ENCODE measurements at places on chromosomes 7 and 10. TPM values are rescaled to one million over a fixed set of nuclear protein-coding genes. Genes with fewer than 3 reads are reported as not detected.

Gene SUN1
- 78.1 TPM for total RNA-seq

Gene PLPP4
- not detected for total RNA-seq

Gene CAV1
- 168 TPM for total RNA-seq

DNA sequence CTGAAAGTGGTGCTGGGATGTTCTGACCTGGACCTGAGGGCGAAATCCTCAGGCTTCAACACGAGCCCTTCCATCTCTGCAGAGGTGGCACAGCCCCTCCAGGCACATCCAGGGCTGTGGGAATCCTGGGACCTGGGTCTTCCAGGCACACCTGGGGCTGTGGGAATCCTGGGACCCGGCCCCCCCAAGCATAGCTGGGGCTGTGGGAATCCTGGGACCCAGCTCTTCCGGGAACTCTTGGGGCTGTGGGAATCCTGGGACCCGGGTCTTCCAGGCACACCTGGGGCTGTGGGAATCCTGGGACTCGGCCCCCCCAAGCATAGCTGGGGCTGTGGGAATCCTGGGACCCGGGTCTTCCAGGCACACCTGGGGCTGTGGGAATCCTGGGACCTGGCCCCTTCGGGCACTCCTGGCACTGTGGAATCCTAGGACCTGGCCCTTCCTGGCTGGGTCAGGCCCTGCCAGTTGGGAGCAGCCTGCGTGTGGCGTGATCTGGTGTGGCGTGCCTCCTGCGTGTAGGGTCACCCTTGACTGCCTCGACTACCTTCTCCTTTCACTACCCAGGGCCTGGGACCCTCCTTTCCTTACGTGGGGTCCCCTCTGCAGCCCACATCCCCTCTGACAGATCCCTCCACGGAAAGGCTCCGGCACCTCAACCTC is 124.0 kb downstream of the WDR37 start:
- DNase-seq: no peak

- no peak for DNase-seq
Observed at GRCh38 chr10:72061491-72061890, 26.9 kb downstream of the SPOCK2 start.

DNA sequence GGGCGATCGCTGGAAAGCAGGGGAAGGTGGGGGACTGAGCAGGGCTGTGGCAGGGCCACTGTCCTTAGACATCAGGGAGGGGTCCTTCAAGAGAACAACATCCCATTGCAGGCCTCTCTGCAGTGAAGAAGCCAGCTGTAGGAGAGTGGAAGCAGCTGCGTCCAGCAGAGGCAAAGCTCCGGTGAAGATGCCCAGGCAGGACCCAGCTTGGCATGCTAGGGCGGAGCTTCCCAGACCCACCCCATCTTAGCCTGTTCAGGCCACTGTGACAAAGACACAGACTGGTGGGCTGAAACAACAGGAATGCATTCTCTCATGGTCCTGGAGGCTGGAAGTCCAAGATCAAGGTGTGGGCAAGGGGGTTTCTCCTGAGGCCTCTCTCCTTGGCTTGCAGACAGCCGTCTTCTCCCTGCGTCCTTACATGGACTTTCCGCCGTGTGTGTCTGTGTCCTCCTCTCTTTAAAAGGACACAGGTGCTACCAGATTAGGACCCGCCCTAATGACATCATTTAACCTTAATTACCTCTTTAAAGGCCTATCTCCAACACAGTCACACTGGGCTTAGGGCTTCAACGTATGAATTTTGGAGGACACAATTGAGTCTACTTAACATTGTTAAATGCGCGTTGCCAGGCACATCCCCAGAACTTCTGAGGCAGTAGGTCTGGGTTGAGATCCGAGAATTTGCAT is 178.1 kb upstream of the GRB10 start:
- no peak for DNase-seq

- DNase-seq: no peak
Observed at GRCh38 chr7:112452102-112452888, 2.0 kb downstream of the IFRD1 start.

DNA sequence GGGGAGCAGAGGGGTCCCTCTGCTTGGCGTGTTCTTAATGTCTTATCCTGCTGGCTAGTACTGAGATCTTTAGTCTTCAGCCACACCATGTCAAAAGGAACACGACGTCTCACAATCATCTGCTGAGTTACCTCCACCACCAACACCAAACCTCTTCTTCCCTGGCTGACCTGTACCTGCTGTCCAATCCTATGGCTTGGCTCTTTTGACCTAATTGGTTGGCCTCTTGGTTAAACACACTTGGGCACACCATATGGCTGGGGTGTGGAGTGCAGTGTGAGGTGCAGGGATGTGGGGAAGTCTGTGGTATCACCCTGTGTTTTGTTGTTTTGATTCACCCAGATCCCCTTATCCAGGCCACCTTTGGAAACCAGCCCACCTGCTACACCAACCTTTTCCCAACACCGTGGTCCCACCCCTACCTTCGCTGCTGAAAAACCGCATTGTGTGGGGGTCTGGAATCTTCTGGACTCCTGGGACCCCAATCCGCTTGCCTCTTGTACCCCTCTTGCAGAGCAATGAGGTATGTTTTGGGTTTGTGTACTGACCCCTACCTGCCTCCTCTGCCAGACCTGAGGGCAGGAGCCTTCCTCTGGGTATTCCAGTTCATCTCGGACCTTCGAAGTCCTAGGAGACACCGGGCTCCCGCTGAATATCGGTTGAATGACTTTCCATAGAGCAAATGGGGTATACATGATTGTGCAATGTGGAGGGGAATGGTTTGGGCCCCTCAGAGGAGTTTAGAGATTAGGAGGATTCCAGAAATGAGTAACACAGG is 2.8 kb upstream of the LBX1 start:
- no peak for DNase-seq

GRCh38 chr10:63064706-63065105 is 68.4 kb upstream of the NRBF2 start:
- DNase-seq: no peak

DNA sequence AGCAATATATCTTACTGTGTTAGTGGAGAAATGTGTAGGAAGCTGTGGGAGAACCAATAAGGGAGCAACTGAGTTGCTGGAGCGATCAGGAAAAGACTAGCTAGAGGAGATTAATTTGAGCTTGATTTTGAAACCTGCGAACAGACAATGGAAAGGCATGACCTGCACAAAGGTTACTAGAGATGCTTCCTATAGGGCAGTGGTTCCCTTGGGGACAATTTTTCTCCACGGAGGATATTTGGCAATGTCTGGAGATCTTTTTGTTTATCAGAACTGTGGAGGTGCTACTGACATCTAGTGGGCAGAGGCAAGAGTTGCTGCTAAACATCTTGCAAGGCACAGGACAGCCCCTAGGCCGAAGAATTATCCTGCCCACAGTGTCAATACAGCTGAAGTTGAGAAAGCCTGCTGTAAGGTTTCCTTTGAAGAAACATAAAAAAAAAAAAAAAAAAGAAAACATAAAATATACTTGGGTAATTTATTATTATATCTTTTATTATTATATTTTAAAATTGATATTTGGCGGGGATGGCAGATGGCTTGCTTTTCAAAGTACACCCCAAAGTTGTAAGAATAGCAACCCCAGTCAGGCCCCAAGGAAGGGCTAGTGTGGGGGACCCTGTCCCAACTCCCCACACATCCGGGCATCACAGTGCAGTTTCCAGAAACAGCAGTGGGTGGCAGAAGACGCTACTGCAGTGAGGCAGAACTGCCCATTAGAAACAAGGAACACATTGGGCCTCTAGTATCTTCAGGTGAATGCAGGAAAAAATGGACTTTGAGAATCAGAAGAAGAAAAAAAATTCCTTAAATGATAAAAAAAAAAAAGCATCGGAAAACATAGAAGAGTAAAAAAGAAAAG is 481.6 kb downstream of the SH2D4B start:
- peak; percentile 23 for DNase-seq

DNA sequence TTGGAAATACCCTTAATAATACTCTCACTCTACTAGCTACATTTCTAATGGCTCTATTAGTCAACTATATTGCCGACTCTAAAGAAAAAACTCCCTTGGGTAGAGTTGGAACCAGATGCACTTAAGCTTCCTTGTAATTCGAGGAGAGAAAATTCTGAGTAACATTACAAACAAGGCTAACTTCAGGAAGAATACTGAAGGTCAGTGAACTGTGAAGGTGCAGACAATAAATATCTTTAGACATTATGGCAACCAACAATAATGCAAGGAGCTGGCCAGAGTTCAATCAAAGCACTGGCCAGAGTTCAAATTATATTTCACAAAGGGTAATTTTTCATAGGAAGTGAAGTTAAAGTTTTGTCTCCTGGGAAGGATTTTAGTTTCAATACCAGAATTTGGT is 40.7 kb upstream of the MRLN start:
- DNase-seq: no peak

DNA sequence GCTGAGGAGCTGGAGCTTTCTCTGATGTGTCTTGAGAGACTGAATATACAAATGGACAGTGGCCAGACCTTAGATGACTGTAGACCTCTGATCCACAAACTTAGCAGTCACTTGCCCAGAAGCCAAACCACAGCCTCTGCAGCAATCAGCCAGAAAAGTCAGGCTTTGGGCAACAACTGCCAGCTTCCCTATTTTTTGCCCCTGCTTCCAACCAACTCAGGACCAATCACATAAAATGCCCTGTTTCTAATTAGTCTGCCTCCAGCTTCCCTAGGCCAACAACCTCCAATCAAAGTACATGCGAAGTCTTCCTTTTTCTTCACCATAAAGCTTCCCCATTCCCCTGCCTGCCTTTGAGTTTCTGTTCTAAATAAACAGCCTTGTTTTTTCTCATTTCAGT is 37.8 kb upstream of the CACUL1 start:
- no peak for DNase-seq

GRCh38 chr10:105973360-105973759 is 1191.1 kb downstream of the SORCS1 start:
- no peak for DNase-seq

- DNase-seq: no peak
Observed at GRCh38 chr10:132366499-132366898, 30.5 kb upstream of the PWWP2B start.
